ENCODE measurements at places on chromosomes 4 and X. TPM values are rescaled to one million over a fixed set of nuclear protein-coding genes. Genes with fewer than 3 reads are reported as not detected.

Gene DLG3
- total RNA-seq, result 21.8 TPM

Gene SCLT1
- 25.7 TPM for total RNA-seq

Gene PPP2R3B
- total RNA-seq, result 69.5 TPM

Gene CLDN2
- total RNA-seq, result 16.3 TPM

Gene MAGEA8
- total RNA-seq, result not detected

All from metanephros (tissue), 2 donors.